Ecto neural progenitor cell (in vitro differentiated cells): ENCODE measurements at places on chromosomes 7 and 10.
A peak's percentile ranks its signal among the peaks of the same experiment; 100 is the strongest.

- peak; percentile 7 for DNase-seq
Measured at GRCh38 chr10:43708262-43708661, 59.6 kb upstream of the ZNF32 start.

- no peak for DNase-seq
Measured at GRCh38 chr10:111186358-111186757, 109.5 kb downstream of the ADRA2A start.

DNA sequence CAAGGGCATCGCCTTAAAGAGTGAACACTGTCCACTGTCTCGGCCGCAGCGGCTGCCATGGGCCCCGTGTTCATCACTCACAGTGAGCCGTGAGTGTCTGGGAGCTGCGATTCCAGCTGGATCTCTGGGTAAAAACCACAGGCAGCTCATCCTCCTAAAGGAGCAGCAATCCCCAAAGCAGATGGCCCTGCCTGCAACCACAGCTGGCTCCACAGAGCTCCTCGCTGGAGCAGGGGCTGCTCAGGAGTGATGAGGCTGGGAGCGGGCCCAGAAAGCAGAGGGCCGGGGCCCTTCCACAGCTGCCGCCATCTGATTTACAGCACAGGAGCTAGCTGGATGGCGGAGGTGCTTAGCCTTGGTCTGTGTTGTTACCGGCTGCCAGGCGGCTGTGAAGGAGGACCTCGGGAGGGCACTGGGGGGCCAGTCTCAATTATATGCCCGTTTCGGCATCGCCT, 6.6 kb upstream of the TMEM184A start:
- DNase-seq, result no peak

DNA sequence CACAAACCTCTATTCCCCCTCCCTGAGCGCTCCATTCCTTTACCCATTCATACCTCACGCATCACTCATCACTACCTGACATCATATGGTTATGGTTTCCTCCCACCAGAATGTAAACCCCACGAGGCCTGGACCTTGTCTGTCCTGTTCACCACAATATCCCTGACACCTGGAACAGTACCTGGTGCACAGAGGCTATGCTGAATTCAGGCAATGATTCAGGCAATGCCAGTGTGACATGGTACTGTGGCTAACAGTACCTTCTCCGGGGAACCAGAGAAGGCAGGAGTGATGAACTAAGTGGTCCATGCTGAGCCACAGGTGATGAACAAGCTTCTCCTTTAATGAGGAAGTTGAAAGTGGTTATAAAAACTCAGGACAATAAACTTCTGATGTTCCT, 202.5 kb upstream of the PLXNA4 start:
- no peak for DNase-seq

DNA sequence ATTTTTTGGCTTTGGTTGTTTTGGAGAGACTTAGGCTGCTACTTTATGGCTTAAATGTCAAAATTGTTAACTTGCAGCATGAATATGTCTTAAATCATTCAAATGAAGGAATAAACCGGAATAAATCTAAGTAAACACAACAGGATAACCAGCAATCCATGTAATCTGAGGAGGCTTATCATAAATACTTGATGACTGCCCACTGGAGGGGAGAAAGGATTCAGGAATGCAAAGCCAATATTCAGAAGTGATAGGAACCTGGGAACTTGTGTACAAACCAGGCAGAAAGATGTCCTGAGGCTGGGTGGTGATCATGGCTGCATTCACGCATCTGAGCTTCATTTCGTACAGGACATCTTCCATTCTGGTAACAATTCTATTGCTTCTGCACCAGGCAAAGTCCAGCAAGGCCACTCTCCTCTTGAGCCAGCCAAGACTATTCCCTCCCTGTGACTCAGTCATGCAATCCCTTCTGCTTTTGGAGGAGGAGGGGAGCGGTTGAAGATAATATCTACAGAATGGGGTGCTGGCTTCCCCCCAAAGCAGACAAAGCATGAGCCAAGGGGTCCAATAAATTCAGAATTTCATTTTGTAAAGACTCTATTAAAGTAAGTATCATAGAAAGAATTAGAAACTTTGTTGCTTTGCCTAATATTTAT, 374.5 kb downstream of the PHTF2 start:
- DNase-seq, result no peak

DNA sequence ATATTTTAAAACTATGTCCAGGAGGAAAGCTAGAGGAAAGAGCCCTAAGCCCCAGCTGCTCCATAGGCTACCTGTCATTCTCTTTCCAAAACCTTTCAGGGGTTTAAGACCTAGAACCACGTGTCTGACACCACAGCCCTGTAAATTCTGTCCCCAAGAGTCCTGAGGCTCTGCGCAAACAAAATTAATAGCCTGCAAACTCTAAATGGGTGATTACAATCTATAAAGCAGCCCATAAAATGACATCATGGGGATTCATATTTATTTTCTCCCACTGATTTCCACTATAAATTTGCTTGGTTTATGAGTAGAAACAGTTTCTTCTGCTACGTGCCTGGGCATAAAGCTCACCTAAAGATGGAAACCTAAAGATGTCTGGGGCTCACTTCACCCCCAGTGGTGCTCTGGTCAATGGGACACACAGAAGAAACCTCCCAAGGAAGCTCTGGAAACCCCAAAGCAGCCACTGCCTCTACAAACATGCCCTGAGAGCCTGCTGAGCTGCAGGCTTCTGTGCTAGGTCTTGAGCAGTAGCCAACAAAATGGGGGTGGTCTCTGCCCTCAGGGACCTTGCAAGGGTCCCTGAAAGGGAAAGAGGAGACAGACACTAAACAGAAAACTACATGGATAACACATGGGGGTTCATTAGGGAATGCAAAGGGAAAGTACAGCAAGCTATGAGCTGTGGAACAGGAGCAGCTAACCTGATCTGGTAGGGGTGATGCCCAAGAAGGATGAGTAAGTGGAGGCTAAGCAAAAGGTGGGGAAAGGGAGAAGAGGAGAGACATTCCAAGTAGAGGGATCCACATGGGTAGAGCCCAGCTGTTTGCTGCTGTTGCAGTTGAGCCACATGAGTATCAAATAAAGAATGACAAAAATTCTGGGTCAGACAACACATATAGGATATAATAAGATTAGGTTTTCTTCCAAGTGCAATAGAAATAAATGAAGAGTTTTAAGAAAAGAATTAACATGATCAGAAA, 331.7 kb downstream of the KCNMA1 start:
- no peak for DNase-seq

GRCh38 chr7:20021831-20022230, 195.4 kb downstream of the MACC1 start:
- no peak for DNase-seq

GRCh38 chr10:81473755-81474154, 401.2 kb upstream of the NRG3 start:
- no peak for DNase-seq

- no peak for DNase-seq
Measured at GRCh38 chr7:41045556-41046123, 657.2 kb downstream of the INHBA start.

DNA sequence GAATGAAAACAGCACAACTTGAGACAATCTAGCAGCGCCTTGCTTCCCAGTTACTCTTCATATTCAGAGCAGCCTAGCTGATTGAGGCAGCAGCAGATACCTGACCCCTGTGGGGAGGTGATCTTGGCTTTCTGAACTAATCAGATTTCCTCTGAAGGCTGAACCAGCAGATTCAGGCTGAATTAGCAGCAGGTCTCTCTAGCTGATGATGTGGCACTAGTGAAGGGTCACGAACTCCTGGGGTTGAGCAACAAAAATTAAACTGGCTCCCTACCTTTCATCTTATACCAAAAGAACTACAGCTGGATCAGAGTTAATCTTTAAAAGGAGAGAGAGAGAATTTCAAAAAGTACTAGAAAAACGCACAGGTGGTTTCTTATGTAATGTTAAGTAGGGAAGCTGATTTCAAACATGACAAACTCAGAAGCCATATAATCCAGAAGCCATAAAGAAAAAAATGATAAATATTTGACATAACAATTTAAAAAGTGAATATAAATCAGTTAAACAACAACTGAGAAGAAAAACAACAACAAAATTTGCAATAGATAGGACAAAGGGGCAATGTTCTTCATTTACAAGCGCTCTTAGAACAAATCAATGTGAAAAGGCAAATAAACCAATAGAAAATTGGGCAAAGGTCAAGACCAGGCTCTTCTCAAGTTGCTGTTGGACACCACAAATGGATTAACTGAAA, 13.5 kb downstream of the SLC25A13 start:
- no peak for DNase-seq

- no peak for DNase-seq
Measured at GRCh38 chr7:134193240-134193639, 66.1 kb downstream of the LRGUK start.

- DNase-seq, result no peak
Measured at GRCh38 chr7:24517166-24517565, 56.1 kb upstream of the PALS2 start.

- DNase-seq, result no peak
Measured at GRCh38 chr7:127041689-127042452, 210.9 kb downstream of the GRM8 start.

DNA sequence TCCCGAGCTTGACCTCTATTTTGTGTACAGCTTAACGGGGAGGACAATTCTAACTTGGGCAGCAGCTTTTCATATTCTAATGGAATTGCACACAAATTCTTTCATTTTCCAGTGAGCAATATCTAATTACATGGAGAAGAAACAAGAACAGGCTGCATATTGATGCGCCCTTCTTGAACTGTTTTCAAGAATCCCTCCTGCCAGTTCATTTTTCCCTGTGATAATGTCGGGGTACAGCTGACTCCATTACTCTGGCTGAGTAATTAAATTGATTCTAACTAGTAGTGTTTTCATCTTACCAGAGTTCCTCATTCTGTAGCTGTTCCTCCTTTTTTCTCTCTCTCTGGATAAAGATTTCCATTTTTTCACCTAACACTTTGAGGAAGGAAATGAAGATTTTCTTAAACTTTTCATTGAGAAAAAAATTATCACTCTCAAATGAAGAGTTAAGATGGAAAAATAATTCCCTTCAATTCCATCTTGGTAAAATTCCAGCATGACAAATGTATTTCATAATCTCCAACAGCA, 190.9 kb downstream of the FANK1 start:
- DNase-seq, result no peak

GRCh38 chr10:22593636-22594198, 120.7 kb downstream of the PIP4K2A start:
- DNase-seq, result no peak

GRCh38 chr7:130932088-130932487, 198.1 kb upstream of the KLF14 start:
- DNase-seq, result no peak

DNA sequence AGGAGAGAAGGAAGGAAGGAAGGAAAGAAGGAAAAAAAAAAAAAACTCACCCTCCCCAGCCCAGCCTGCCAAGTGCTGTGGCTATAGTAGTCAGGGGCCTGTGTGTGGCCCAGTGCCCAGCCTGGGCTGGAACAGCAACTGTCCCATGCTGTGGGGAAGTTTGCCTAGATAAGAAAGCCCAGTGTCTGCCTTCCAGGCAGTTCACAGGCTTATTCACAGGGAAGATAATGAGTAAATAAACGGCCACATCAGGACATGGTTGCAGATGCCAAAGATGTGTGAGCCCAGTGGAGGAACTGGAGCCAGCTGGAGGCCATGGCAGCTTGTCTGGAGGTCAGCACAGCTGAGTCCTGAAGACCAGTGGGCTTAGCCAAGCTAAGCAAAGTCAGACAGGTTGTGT, 132.4 kb upstream of the FOXK1 start:
- no peak for DNase-seq

DNA sequence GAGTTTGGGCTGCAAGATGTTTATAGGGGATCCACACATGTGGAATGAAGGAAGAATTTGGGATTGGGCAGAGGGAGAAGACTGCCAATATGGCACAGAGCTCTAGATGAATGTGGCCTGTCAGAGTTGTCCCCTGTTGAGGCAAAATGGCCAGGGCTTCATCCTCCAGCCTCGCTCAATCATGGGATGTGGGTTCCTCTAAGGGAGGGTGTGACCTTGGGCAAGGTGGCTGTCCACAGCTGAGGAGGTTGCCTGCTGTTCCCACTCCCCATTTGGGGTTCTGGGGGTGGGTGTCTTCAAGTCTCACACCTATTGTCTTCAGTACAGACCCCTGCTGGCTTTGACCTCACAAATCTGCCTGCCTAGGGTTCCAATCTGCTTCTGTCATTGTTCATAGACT, 121.6 kb upstream of the FAM204A start:
- no peak for DNase-seq

DNA sequence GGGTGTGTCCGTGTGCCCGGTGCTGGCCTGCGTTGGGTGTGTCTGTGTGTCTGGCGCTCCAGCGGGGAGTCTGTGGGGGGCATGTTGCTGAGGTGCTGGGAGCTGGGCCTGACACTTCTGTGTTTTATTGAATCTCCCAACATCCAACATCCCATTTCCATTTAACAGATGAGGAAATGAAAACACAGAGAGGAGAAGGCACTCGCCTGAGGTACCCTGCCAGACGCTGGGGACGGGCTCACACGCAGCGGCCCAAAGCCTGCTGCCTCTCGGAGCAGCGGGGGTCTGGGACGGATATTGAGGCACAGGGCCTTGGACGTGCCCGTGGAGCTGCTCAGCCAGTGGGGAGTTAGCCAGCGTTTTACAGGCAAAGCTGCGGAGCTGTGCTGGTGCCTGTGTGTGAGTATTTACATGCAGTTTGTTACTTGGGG, 133.9 kb downstream of the DNAJB6 start:
- DNase-seq, result peak; percentile 28

DNA sequence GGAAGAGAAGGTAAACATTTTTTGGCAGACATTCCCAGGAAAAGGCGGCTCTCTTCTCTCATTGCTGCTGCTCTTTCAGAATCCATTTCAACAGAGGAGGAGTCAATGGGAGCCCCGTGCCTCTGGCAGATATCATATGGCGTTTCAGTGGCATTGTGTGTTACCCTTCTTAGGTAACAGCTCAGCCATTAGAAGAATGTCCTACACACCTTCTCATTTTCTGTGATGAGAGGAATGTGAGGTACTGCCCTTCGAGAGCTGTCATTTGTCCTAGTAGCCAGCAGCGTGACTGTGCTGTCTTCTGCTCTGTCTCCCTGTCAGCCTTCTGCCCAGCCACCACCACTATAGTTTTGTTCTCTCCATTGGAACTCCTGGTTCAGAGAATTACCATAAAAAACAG, 102.4 kb downstream of the EGFR start:
- DNase-seq, result no peak

DNA sequence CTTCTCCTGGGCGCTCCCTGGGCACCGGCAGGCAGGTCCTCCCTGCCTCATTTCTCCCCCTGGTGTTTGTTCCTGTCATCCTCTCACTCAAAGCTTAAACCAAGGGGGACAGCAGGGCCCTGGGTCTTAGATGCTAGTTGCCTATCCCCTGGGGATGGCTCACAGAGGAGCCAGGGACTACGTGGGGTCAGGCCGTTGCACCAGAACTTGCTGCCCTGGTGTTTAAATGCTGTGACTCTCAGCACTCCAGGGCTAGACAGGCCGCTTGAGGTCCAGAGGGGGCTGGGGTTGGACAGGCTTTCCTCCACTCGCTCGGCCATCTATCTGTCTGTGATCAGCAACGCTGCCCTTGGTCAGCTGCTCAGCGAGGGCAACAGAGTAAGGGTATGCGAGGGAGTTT, 340.3 kb downstream of the CXCL12 start:
- DNase-seq, result no peak

DNA sequence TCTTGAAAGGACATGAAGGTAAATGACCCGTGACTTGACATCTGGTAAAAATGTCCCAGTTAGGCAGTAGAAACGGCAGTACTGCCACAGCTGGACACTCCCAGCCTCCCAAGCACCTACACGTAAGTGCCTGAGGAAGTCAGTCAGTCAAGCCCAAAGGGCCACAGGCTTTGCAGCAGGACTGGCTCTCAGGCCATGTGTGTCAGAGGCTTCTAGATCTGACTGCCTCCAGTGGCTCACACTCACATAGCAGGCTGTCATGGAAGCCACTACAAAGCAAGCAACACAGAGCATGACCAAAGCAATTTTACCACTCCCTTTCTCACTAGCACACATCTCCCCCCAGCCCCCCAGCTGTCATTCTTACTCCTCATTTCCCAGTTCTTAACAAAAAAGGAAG, 17.8 kb upstream of the CCNJ start:
- peak; percentile 56 for DNase-seq
